ENCODE measurements at places on chromosomes 5 and 9. TPM values are rescaled to one million over a fixed set of nuclear protein-coding genes. Genes with fewer than 3 reads are reported as not detected.

- DNase-seq, result no peak
Observed at GRCh38 chr9:127448112-127448805, 2.9 kb downstream of the RPL12 start.

DNA sequence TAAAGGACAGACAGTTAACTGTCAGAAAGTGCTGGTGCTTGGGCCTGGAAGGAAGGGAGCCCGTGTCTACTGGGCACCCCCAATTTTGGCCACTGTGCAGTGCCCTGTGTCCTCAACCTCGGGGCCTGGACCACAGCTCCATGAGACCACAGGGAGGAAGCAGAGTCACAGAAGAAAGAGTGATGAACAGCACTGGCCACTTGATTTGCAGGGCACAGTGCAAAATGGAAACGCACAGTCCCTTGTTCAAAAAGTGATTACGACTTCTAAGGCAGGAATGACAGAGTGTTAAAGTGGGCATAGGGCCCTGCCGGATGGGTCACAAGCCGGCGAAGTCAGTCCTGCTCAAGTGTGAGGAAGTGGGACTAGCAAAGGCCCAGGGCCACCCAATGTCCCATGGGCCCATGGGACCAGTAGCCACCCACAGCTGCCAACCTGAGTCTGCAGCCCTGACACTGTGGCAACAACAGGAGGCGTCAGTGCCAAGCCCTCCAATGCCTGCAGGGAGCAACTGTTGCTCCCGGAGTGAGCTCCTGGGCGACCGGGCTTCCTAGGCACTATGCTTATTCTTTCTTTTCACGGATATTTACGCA lies 85.4 kb downstream of the ADAMTS2 start:
- no peak for DNase-seq

GRCh38 chr5:134526483-134527155 lies 1.1 kb downstream of the JADE2 start:
- DNase-seq, result peak; percentile 88

PCDHB7 gene
- 0.44 TPM for total RNA-seq

DNA sequence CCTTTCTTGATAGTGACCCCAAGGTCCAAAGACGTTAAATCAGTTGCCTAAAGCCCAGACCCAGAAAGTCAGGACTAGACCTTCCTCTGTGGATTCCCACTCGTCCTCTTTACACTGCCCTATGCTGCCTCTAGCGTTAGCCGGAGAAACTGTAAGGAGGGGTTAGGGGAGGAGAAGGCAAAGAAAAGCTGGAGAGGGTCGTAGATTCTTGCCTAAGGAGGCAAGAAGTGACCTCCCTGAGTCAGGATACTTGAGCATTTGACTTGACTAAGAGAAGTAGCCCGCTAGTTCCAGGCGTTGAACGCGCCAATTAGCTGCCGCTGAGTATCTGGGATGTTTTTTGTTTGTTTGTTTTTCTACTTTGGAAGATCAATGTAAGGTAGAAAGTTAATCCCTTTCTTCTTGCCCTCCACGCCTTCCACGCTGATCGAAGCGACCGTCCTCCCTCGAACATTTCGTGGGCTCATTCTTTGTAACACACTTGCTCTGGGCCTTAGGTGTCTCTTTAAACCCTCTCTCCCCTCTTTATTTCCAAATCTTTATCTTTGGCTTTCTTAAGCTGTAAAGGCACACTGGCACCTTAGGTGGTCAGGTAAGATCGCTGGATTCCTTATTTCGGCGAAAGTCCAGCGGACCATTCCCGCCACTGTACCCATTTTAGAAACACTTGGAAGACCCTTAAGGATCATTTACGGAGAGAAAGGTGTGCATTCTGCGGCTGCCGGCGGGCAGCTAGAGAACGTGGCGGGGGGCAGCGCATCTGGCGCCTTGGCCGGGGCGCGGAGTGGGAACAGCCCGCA lies 5.1 kb upstream of the RGMB start:
- DNase-seq, result peak; percentile 77

- no peak for DNase-seq
Observed at GRCh38 chr5:113719549-113719948, 206.1 kb downstream of the YTHDC2 start.

GRCh38 chr5:68467208-68467607 lies 251.7 kb downstream of the PIK3R1 start:
- no peak for DNase-seq

DNA sequence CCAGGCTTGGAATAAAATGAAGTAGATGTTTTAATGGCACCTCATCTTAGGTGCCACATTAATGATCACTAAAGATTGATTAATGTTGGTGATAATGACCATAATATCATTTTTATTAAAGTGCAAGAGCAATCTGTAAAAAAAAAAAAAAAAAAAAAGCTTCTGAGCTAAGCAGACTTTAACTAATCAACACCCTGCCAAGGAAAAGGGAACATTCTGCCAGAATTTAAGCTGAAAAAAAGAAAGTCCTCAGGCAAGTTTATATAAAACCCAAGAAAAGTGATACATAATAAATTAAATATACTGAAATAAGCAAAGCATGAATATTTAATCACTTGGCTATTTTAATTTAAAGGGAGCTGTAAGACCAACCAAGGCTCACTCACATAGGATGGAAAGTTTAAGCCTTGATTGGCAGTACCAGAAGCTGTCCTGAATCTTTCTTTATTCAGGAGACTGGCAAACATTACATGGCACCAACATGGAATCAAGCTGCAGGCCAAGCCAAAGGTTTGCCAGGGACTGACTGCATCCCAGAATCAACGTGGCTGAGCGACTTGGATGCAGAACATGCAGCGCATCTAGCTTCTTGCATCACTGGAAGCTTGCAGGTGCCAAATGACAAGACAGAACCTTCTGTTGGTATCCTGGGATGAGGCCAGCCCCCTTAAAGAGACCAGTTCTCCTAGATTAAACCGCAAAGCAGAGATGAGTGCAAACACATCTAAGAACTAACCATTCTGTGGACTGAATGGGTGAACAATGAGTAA lies 413.6 kb downstream of the ENC1 start:
- no peak for DNase-seq

DNA sequence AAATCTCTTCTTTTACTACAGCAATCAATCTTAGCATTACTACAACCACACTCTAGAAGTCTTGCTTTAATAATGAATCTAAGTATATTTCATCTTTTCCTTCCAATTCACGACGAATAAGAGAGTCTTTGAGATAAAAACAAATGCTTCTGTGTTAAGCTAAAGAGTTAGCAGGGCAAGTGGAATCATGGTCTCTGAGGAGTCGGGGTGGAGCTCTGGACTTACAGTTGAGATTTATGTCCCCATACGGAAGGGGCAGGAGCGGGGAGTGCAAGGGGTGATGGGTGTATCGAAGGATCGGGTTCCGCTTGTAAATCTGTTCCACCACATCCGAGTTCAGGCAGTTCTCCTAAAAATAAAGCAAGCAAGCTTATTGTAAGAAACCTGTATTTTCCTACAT lies 59.0 kb upstream of the RETREG1 start:
- DNase-seq, result no peak

FLT4 gene
- 156 TPM for total RNA-seq

CARTPT gene
- total RNA-seq, result not detected

DNA sequence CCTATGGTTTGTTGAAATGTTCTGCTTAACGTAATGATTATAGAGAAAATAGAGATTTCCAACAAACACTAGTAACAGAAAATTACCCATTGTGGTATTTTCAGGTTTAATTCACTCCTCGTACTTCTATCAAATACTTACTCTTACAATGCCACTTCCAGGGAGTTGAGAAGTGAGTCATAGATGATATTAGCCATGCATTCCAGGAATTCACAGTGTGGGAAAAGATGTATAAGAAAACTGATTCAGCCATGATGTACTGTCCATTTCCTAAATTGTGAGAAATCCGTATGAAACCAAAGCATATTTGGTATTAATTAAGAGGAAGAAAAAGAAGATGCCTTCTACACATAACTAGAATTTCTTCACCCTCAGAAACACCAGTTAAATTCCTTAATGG lies 1854.6 kb upstream of the WWC1 start:
- no peak for DNase-seq

PRR7 gene
- 1.2 TPM for total RNA-seq

DNA sequence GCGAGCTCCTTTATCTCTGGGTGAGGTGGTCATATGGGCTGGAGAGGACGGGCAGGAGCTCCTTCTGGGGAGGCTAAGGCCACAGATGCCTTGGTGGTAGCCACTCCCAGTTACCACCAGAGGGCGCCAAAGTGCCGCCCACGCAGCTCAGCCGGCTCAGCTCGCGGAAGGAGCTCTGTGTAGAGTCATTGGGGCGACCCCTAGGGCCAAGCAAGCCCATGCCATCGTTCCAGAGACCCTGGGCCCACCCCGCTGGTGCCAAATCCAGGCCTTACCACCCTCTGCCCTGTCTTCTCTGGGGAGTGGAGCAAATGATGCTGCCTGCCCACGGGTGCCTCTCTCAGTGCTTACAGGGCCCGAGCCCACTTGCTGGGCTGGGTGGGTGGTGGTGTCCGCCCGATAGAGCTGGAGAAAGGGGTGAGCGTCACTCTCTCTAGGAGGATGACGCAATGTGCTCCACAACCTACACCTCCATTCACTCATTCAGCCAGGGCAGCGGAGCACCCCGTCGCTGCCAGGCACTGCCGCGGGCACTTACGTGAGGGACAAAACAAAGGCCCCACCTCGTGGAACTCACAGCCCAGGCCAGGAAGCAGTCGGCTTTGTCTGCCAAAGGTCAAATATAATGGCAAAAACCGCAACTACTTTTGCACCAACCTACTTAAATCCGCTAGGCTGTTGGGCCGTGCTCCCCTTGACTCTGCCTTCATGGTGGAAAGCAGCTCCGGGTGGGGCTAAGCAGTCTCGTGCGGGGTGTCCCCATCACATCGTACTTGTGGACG lies 13.8 kb downstream of the TSPAN17 start:
- peak; percentile 81 for DNase-seq
